ENCODE measurements at places on chromosomes 6 and 20. TPM values are rescaled to one million over a fixed set of nuclear protein-coding genes. Genes with fewer than 3 reads are reported as not detected.

DNA sequence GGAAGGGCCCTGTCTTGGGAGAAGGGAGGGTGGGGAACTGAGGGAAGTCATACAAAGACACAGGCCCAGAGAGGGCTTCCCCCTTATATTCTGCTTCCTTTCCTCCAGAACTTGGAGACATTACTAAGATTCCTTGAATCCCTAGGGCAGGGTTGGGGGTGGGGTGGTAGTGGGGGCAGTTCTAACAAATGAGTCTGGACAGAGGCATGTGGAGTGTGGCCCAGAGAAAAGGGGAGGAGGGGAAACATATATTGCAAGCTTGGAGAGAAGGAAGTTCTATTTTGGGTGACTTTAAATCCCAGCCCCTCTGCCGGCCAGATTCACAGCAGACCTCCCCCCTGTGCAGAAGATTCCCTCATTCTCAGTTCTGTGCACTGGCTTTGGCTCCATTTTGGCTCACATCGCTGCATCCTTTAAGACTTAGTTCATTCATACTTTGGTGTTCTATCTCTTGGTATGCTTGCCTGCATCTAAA lies 43.7 kb downstream of the DAAM2 start:
- no peak overlapping the region for H3K27ac ChIP-seq
- peaks cover 4% of the 10 kb centered on the region for H3K4me1 ChIP-seq
- no peak overlapping the region for H3K4me3 ChIP-seq
- no peaks in the 10 kb centered on the region for H3K27me3 ChIP-seq
- H3K36me3 ChIP-seq: no peaks in the 10 kb centered on the region
- DNase-seq: no peak

DNA sequence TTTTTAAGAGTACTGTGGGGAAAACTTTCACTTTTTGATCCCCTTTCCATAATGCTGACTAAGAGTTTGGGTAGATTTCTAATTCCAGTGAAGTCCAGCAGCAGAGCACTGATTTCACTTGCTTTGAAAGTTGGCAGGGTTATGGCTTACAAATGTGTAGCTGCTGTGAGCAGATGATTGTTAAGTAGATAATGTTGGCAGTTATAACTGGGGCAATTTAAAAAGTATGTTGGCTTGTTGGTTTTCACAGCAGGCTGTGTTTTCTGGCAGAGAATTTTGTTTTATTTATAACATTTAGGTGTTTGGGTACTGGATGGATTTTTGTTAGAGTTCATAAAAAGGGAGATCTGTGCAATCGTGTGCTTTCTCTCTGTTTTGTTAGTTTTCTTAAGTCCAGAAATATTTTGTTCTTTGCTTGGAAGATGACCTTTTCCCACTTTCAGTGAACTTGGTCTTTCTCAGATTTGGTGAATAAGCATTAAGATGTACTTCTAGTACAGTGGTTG lies 31.4 kb downstream of the AFDN start:
- no peaks in the 10 kb centered on the region for H3K27me3 ChIP-seq
- H3K4me3 ChIP-seq: no peak overlapping the region
- peaks cover 88% of the 10 kb centered on the region for H3K4me1 ChIP-seq
- peak overlapping the region; percentile 60 for H3K27ac ChIP-seq
- no peak for DNase-seq

GRCh38 chr6:43936476-43936875 lies 166.5 kb downstream of the VEGFA start:
- no peaks in the 10 kb centered on the region for H3K27me3 ChIP-seq
- H3K36me3 ChIP-seq: no peaks in the 10 kb centered on the region
- DNase-seq: no peak
- no peak overlapping the region for H3K4me3 ChIP-seq

- H3K4me1 ChIP-seq: no peaks in the 10 kb centered on the region
- H3K36me3 ChIP-seq: no peaks in the 10 kb centered on the region
- H3K27me3 ChIP-seq: no peaks in the 10 kb centered on the region
- no peak for DNase-seq
Measured at GRCh38 chr20:58816957-58817651, 33.6 kb downstream of the GNAS-AS1 start.

- H3K4me1 ChIP-seq: peaks cover 16% of the 10 kb centered on the region
- no peaks in the 10 kb centered on the region for H3K27me3 ChIP-seq
- peak overlapping the region; percentile 38 for H3K27ac ChIP-seq
- no peaks in the 10 kb centered on the region for H3K36me3 ChIP-seq
Measured at GRCh38 chr20:41510224-41510623, 108.0 kb downstream of the CHD6 start.

- H3K27me3 ChIP-seq: no peaks in the 10 kb centered on the region
- no peaks in the 10 kb centered on the region for H3K36me3 ChIP-seq
- no peak overlapping the region for H3K4me3 ChIP-seq
- no peaks in the 10 kb centered on the region for H3K4me1 ChIP-seq
Measured at GRCh38 chr6:139500977-139501376, 126.5 kb upstream of the CITED2 start.

DNA sequence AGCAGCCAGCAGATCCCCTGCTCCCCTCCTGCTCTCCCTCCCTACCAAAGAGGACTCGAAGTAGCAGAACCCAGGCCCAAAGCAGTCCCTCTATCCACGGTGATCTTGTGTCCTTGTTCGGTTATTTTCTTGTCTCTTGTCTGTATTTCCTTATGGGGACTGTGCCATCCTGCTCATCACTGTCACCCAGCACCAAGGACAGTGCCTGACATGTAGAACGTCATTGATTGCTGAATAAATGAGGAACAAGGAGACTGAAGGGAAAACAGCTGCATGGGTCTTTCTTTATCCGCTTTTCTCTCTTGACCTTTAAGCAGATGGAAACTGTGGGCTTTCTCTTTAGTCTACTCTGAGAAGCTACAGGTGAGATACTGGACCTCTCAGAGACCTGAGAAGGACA lies 29.4 kb upstream of the ZNF831 start:
- no peaks in the 10 kb centered on the region for H3K4me1 ChIP-seq
- DNase-seq: no peak
- no peak overlapping the region for H3K27ac ChIP-seq
- H3K4me3 ChIP-seq: no peak overlapping the region

RNF182 gene
- total RNA-seq: 4.4 TPM

COL19A1 gene
- not detected for total RNA-seq

SLC24A3 gene
- 5.1 TPM for total RNA-seq

NEURL2 gene
- 15.7 TPM for total RNA-seq

IYD gene
- 1,038 TPM for total RNA-seq

VGLL2 gene
- total RNA-seq: not detected

KCNK16 gene
- total RNA-seq: not detected

ZNF391 gene
- total RNA-seq: 6.8 TPM

Measured in thyroid gland (tissue), 4 donors.